ENCODE measurements at places on chromosomes 16 and 17.

GRCh38 chr16:57539072-57539796, 2.9 kb upstream of the CCDC102A start:
- DNase-seq = no peak

- DNase-seq = no peak
These were observed 873.5 kb upstream of the EEF2KMT start for GRCh38 chr16:5971106-5971505.

GRCh38 chr17:28643983-28644786, 773 bp downstream of the BLTP2 start:
- peak; percentile 82 for DNase-seq

- no peak for DNase-seq
These were observed 12.0 kb downstream of the PGS1 start for GRCh38 chr17:78390241-78391050.

DNA sequence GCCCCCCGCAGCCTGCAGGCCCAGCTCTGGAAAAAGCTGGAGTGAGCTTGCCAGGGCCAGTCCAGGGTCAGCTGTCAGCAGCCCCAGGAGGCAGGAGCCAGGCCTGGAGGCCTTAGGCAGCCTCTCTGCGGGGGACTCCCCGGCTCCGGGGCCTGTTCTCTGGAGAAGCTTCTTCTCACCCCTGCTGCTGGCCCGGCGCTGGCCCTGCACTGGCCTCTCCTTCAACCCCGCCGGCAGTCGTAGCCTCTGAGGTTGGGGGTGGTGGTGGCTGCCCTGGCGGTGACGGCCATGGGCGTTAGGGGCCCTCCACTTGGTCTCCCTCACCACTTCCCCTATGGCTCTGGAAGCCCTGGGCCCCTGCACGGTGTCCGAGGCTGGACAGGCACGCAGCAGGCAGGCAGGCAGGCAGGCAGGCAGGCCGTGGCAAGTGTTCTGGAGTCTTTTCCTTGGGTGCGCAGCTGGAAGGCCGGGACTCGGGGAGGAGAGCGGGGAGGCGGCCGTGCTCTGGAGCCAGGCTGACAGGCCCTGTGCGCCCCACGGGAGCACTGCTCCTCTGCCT, 2.1 kb downstream of the FOXF1 start:
- no peak for DNase-seq

DNA sequence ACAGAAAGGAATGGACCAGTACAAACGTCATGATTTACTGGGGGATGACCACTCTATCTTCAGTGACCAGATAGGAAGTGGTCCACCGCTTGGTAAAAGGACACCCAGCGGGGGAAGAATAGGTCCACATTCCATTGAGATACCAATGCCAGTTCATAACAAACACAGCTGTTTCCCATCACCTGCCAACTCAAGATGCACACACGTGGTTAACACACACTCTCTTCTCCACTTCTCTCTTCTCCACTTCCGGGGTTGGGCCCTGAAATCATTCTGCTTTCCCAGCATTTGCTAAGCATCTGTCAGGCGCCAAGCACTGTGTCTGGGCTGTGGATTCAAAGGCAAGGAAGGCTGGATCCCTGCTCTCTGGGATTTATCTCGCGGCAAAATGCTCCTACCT, 175.5 kb downstream of the SLC39A11 start:
- no peak for DNase-seq

DNA sequence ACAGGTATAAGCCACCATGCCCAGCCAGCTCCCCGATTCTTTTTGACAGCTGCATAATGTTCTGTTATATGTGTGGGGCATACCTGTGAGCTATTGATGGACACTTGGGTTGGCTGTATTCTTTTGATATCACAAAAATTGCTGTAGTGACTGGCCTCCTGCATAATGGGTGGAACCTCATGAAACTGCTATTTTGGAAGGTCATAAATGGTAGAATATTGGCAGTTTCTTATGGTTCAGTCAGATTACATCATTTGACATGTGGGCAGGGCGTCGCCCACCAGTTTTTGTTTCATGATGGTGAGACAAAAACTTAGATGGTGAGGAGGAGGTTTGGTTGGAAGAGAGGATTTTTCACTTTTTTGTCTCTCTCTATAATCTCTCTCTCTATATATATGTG, 26.7 kb upstream of the POLR3E start:
- no peak for DNase-seq

GRCh38 chr16:67844497-67844896, 2.2 kb upstream of the NUTF2 start:
- no peak for DNase-seq

- no peak for DNase-seq
These were observed 12.8 kb downstream of the CTRB1 start for GRCh38 chr16:75231570-75231969.

GRCh38 chr16:78916928-78917545, 683.5 kb downstream of the MAF start:
- no peak for DNase-seq

DNA sequence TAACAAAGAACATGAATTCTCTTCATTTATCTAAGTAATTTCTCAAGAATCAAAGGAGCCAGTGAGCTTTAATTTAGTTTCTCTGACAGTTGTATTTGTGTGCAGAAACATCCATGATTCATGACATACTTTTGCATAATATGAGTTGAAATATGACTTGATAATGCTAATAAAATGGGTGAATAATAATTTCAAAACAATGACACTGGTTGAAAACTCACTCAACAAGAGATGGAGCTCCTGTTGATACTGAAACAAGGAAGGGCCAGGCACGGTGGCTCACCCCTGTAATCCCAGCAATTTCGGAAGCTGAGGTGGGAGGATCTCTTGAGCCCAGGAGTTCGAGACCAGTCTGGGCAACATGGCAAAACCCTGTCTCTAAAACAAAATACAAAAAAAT, 147.0 kb downstream of the MAP2K6 start:
- no peak for DNase-seq

- DNase-seq = peak; percentile 96
These were observed 18.6 kb downstream of the FOXN1 start for GRCh38 chr17:28524476-28525424.

- DNase-seq = no peak
These were observed 441 bp downstream of the VASN start for GRCh38 chr16:4372001-4372577.

DNA sequence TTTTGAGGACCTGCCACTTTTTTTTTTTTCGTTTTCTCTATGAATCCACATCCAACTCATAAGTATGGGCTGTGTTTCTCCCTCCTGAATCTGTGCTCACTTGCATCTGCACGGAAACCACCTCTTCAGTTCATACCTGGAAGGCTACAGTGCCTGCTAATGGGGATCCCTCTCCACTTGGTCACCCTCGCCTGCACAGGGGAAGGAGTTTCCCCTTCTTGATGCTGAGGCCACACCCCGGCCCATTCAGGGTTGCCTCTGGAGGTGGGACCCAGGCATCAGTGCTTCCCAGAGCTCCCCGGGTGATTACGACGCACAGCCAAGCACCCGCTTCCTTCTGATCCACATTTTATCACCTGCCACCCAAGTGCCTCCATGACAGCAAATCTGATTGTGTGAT, 85.9 kb upstream of the TBC1D3K start:
- no peak for DNase-seq

GRCh38 chr16:13958474-13958873, 38.5 kb downstream of the ERCC4 start:
- DNase-seq = no peak

DNA sequence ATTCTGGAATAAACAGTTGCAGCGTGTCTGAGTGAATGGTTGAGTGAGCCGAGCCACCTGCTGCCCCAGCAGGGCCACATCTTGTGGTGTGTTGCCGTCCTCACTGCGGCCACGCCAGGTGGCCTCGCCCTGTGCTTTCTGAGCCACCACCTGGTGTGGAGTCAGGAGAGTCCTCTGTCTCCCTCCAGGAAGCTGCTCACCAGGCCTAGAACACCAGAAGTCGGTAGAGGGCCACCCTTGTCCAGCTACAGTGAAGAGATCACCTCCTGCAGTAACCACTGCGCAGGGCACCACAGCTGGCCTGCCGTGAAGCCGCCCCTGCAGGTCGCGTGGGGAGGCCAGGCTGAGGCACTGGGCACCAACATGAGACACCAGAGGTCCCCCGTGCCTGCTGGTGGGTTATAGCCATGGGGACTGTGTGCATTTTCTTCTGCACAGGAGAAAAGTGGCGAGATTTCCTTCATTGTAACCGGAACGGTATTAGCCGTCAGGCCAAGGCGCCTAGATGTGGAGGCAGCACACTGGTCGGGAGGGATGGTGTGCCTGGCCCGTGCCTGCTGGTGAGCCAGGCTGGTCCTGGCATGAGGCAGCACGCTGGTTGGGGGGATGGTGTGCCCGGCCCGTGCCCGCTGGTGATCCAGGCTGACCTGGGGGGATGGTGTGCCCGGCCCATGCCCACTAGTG, 28.9 kb upstream of the FOXK2 start:
- no peak for DNase-seq

- DNase-seq = no peak
These were observed 7.0 kb upstream of the TMEM235 start for GRCh38 chr17:78224231-78225087.

DNA sequence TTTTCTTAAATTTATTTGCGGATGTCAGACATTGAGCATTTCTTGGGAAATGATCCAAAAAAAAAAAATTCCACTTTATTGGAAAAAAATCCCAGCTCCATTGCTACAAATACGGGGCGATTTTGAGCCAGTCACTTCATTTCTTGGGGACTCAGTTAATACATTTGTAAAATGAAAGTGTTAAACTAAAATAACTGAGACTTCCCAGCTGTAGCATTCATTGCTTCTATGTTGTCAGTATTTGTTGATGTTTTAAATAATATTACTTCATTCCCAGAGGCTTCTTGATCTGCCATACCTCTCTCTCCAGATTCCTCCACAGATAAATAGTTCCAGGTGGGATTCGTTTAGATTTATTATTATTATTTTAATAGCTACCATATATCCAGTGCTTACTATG, 77.1 kb upstream of the HS3ST3A1 start:
- no peak for DNase-seq

- DNase-seq = no peak
These were observed 92.0 kb downstream of the WSCD1 start for GRCh38 chr17:6162216-6162615.

DNA sequence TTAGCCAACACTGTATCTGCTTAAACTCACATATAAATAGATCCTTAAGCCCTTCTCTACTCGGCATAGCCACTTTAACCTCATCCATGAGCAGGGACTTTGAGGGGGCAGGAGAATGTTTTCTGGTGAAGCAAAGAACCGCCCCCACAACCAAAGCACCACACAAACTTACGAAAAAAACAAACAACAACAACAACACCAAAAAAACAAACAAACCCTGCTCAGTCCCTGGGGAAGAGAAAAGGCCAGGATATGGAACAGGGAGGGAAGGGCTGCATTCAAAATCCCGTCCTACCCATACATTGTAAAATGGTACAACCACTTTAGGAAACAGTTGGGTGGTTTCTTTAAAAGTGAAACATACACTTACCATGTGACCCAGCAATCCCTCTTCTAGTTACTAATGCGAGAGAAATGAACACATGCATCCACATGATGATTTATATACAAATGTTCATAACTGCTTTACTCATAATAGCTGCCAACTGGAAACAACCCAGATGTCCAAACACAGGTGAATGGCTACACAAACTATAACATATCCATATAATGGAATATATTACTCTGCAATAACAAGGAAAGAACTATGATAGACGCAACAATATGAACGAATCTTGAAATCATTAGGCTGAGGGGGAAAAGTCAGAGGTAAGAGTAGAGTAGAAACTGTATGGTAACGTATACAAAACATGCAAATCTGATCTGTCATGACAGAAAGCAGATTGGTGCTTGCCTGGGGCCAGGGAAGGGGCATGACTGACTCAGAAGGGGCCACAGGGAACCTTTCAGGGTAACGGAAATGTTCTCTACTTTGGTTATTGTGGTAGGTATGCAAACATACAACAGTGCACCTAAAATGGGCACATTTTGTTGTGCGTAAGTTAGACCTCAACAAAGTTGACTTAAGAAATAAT, 37.7 kb upstream of the TOB1 start:
- no peak for DNase-seq

GRCh38 chr16:80596507-80597207, 55.9 kb downstream of the DYNLRB2 start:
- no peak for DNase-seq

- DNase-seq = no peak
These were observed 12.5 kb downstream of the EPN2 start for GRCh38 chr17:19249681-19250080.

DNA sequence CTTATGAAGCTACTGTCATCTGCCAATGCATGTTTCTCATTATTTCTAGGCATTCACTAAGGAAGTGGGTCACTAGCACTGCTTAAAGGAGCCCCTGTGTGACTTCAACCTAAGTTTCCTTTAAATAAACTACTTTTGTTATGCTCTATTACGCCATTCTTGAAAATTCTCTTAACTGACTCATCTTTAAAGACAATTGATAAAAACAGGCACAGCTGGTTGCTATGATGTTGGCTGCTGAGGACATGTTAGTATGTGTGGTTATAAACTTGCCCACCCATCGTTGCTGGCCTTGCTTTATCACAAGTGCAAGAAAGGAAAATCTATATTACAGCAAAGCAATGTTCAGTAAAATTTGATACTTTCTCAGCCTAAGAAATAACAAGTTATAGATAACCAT, 75.8 kb upstream of the CNTNAP4 start:
- DNase-seq = no peak

- DNase-seq = no peak
These were observed 6.6 kb downstream of the SEC14L1 start for GRCh38 chr17:77147357-77147801.

DNA sequence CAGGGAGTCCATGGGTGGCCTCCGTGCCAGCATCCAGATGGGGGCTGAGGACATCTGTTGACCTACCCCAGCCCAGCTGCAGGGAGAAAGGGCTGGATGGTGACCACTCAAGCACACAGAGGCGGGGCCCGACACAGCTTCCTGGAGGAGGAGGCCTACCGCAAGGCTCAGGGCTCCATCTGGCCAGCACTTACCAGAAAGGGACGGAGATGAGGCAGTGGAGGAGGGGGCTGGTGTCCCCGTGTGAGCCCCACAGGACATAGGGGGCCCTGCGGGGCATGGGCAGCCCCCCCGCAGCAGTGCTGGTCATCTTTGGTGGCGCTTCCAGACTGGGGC, 147.5 kb upstream of the CIBAR2 start:
- DNase-seq = no peak

DNA sequence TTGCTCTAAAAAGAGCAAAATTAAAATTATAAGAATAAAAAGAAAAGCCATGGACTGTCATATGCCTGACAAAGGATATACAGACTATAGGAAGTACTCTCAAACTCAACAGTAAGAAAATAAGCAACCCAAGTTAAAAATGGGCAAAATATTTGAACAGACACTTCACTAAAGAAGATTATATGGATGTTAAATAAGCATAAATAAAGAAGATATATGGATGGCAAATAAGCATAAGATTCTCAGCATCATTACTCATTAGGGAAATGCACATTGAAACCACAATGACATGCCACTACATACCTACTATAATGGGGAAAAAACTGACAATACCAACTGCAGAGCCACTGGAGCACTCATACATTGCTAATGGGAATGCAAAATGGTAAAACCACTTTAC, 14.9 kb upstream of the BEAN1 start:
- DNase-seq = no peak

Measured in T47D (cell line).